Activated T-cell treated with anti-CD3 and anti-CD28 coated beads, Interleukin-2, amount 50 U/mL, for 72 hours (primary cell): ENCODE measurements at places on chromosomes 13 and 19.

GRCh38 chr13:93857126-93857525 lies 622.4 kb downstream of the DCT start:
- no peak for DNase-seq

DNA sequence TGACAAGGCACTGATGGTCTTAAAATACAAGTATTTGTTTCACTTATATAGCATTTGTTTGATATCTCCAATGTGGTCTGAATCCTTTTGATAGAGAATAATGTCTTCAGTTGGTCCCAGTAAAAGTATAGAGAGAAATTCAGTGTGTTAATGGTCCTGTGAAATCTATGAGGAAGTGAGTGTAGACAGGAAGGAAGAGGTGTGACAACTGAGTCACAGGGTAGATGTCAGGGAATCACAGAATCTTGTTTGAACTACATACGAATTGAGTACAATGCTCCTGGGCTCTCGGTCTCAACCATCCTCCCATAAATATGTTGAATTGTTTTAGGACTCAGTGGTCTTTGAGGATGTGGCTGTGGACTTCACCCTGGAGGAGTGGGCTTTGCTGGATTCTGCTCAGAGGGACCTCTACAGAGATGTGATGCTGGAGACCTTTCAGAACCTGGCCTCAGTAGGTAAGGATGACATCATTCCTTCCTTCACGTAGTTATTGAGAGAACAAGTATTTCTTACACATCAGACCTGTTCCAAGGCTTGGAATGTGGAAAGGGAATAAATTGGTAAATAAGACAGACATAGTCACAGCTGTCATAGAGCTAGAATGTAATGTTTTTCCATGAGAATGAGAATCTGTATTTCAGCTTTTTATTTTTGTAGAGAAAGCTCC lies 9.1 kb downstream of the ZNF555 start:
- no peak for DNase-seq

DNA sequence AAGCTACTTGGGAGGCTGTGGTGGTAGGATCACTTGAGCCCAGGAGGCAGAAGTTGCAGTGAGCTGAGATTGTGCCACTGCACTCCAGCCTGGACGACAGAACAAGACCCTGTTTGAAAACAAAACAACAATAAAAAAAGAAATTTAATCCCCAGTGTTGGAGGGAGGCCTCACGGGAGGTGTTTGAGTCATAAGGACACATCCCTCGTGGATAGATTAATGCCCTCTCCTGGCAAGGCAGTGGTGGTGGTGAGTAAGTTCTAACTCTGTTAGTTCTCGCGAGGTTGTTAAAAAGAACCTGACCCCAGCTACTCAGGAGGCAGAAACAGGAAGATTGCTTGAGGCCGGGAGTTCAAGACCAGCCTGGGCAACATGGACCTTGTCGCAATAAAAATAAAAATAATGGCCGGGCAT lies 27.6 kb upstream of the SIN3B start:
- DNase-seq = no peak

DNA sequence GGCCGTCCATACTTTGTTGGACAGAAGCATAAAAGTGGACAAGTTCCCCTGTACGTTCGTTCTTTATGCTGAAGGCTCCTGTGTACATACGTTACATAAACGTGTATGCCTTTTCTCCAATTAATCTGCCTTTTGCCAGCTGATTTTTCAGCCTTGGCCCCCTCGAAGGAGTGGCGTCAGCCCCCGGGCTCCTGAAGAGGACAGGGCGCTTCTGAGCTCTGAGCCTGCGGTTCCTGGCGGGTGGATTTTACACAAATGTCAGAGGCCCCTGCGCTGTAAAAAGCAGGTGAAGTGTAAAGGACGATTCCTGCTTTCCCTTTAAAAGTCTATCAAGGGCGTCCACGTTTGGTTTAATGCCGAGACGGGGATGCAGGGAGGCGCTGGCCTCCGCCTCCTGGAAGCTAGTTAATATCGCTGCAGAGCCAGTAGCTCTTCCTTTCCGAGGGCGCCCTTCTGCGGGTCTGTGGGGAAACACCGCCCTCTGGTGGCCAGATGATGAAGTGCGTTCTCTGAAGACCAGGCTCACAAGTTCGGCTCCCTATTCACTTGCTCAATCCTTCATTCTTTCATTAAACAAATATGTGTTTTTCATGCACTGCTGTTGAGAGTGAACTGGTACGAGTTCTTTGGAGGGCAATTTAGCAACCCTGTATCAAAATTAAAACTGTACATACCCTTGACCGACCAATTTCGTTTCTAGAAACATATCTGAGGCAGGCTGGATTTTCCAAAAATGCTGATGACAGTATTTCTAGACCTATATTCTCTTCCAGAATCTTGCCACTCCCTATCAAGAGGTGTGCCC lies 62.0 kb downstream of the GPR12 start:
- peak; percentile 67 for DNase-seq
